Substantia nigra (tissue), 51 donors: ENCODE measurements at places on chromosomes 16 and 17.

- DNase-seq = no peak
Measured at GRCh38 chr17:74526681-74527080, 4.6 kb downstream of the CD300LB start.

DNA sequence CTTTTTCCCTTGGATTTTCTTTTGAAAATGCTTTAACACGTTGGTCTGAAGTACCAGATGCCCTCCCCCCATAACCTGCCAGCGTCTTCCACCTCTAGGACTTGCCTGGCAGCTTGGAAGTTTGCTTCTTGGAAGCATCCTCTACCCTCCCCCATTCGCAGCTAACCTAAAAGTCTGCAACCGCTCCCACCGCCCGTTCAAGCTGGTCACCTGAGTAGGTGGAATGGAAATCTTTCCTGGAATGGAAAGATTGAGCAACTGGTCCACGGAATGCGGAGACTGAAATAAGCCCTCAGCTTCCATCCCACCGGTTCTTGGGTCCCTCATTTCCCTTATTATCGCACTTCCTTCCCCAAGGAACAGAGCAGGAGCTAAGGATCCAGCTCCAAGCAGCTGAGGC lies 31.4 kb downstream of the HS3ST3B1 start:
- no peak for DNase-seq

DNA sequence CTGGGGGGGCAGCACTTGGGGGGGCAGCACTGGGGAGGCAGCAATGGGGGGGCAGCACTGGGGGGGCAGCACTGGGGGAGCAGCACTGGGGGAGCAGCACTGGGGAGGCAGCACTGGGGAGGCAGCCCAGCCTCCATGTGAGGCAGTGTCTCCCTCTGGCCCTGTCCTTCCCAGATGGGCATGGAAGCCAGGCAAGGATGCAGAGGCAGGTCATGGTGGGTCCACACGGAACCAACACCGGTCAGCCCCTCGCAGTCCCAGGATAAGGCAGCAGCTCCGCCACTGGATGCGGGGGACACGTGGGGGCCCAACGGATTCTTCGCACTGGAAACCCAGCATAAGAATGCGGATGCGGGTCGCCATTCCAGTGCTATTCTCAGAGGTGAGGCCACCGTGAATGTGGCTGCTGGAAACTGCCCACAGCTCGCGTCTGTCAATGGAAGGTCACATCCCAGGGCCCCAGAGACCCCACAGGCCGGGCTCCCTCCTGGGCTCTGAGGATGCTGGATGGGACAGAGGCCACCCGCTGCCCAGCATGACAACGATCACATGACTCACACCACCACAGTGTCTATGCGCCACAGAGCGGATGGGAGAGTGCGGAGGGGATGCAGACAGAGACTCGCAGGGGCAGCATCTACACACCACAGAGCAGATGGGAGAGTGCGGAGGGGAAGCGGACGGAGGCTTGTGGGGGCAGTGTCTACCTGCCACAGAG lies 59.0 kb downstream of the LMF1 start:
- DNase-seq = no peak

DNA sequence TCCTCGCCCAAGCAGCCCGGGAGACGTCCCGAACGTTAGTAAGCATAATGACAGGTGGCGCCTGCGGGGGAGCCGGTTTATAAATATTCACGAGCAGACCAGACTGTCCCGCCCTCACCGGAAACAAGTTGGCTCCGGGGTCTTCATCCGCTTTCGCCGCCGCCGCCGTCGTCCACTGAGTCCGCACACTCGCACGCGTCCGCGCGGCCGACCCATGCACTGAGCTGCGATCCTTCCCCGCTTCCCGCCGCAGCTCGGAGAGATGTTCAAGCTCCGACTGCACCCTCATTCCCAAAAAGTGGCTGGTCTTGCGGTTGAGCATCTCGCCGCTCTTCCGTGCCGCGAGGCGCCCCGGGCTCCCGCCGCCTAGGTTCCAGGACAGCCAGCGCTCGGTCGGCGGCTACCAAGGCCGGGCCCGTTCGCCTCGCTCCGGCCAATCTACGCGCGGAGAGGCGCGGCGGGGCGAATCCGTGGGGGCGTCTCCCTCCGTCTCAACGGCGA lies 385 bp downstream of the CFAP119 start:
- DNase-seq = no peak

- no peak for DNase-seq
Measured at GRCh38 chr16:66953462-66954096, 7.5 kb upstream of the CES3 start.

DNA sequence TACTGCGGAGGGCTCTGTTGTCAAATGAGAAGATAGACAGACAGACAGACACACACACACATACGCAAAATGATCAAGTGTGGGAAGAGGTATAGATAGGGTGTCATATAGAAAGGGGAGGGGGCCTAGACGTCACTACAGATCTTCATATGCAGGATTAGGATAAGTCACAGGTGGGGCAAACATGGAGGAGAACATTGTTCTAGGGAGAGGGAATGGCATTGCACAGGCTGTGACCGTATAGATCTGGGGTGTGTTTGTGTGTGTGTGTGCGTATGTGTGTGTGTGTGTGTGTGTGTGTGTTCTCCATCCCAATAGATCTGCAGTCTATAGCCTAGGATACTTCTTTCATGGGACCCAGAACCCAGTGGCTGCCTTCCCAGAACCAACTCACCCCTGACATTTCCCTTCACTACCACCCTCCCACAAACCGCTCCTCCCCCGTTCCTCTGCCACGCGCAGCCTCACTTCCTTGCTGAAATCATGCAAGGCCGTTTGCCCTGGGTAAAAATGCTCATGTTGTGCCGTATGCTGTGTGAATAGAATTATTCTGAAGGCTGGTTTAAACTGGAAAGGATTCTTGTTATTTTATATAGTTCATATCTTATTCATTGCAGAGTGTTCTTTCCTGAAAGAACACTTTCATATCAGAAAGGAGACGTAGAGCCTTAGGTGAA lies 50.5 kb upstream of the CCL1 start:
- DNase-seq = no peak

GRCh38 chr16:69367980-69368379 lies 16.4 kb upstream of the TMED6 start:
- no peak for DNase-seq

- no peak for DNase-seq
Measured at GRCh38 chr17:61738249-61738648, 125.1 kb downstream of the BRIP1 start.

DNA sequence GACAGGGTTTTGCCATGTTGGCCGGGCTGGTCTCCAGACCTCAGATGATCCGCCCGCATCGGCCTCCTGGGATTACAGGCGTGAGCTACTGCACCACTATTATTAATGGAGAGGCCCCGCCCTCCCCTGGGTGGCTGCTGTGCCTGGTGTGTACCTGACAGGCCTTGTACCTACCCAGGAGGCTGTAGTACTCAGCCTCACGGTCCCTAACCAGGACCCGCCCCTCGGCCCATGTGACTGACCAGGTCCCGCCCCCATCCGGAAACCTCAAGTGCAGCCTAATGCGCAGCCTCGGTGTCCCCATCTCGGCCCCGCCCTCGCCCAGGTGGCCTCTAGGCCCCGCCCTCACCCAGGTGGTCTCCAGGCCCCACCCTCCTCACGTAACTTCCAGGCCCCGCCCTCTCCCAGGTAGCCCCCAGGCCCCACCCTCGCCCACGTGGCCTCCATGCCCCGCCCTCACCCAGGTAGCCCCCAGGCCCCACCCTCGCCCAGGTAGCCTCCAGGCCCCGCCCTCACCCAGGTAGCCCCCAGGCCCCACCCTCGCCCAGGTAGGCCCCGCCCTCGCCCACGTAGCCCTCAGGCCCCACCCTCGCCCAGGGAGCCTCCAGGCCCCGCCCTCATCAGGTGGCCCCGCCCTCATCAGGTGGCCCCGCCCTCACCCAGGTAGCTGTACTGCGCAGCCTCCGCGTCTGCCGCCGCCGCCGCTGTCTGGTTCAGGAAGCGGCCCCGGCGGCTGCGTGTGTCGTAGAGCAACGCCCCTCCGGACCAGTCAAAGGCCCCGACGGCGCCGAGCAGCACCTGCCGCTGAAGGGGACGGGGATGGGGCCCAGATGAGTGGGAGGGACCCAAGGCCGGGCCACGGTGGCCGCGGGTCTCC lies 31.0 kb downstream of the HASPIN start:
- DNase-seq = no peak

DNA sequence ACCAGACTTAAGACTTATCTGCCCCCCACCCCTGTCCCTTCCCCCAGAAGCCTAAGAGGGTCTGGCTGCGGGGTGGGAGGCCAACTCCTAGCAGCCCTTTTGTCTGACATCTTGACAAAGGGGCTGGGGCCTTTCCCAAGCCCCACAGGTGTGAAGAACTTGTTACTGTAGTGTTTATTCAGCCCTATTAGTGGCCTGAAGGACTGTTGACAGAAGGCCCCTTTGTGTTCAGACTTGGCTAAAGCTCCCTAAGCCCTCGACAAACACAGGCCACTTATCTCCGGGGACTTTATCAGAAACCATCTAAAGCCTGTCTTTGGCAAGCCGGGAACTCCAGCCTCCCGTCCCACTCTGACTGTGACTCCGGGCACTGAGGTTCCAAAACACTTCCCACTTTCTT lies 129.8 kb downstream of the NTN1 start:
- peak; percentile 8 for DNase-seq

DNA sequence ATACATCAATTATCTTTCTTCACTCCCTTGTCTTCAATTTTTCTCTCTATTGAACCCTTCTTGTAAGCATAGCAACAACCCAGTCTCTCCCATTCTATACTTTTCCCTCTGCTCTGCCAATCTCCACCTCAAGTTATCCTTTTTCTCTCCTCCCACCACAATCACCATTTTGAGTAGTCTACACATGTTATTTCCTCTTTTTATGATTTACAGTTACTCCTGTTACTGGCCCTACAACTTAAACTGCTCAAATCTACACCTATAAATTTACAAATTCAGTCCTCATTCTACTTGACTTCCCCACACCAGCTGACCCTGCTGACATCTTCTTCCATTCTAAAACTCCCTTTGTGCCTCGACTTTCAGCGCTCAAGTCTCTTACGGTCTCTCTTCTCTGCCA lies 84.6 kb downstream of the SPAG9 start:
- no peak for DNase-seq

- no peak for DNase-seq
Measured at GRCh38 chr17:7956228-7956965, 24.4 kb downstream of the CNTROB start.

DNA sequence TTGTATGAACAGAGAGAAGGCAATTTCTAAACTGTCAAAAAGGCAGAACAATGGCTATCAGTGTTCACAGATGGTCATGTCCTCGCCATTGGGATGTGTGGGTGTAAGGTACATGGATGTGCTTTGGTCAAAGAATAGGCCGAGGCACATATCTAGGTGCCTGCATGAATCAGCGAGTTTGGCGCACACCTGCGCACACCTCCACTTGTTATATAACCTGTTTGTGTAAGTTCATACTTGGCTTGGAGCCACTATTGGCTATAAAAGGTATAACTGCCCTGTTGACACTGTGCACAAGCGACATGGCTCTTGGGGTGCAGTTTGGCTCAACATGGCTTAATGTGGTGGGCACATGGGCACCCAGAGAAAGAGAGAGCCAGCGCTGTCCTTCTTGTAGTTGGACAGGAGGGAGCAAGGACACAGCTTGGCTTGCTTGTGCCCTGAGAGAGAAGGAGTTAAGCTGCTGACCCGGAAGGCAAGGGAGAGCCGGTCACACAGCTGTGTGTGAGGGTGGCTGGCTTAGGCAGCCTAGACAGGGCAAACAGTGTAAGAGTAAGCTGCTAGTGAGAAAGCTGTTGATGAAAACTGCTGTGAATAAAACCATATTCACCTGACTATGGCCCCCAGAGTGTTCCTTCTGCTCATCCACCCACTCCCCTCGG lies 499.1 kb downstream of the KCNJ2 start:
- DNase-seq = no peak

DNA sequence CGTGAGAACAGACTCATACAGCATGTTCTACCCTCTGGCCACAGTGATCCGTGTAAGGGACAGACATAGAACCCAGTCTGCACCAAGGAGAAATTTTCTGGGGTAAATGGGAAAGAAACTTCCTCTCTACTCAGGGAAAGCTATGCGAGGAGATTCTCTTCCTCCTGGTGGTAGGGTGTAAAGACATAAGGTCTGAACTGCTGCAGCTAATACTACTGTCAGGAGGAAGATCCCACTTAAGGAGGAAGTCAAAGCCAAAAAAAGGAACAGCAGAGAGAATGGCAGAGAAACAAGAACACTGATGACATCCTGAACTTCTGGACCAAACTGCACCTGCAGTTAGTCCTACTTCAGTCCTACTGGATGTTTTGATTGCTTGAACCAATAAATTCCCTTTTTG lies 7.1 kb upstream of the TM4SF5 start:
- DNase-seq = no peak

DNA sequence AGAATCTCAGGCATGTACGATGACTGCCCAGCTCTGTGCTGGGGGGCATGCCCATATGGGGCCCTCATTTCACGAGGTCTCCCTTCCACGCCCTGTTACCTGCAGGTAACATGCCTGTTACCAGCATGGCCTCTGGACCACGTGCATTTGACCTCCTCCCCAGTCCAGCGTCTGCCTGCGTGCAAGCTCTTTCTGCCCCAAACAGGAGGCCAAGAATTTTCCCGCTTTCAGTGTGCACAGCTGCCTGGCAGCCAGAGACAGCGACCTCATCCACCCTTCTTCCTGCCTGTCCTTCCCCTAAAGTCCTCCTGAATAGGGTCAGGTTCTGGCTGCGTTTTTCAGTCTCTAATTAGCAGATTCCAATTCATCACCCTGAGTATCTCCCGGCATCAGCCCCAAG lies 306.5 kb upstream of the ZFHX3 start:
- no peak for DNase-seq

GRCh38 chr16:85502357-85502756 lies 110.8 kb upstream of the GSE1 start:
- DNase-seq = no peak

DNA sequence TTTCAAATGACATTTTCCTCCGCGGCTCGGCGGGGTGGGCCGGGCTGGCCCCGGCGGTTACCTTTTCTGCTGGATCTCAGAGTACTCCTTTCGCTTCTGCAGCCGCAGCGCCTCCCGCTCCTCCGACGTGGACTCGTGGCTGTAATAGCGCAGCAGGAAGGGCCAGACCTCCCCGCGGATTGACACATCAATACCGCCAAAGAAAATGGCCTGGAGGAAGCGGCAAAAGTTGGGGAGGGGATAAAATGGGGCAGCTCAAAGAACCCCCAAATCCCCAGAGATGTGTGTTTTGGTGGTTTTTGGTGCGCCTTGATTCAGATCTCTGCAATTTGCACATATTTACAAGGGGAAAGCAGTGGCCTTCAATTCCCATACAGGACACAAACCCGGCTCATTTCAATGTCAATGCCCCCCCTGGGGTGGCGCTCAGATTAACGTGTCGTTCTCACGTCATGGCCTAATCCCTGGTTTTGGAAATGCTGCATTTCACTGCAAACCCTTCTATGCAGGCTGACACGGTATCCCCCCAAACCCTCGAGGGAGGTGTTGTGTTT lies 85.9 kb downstream of the TBC1D16 start:
- no peak for DNase-seq

DNA sequence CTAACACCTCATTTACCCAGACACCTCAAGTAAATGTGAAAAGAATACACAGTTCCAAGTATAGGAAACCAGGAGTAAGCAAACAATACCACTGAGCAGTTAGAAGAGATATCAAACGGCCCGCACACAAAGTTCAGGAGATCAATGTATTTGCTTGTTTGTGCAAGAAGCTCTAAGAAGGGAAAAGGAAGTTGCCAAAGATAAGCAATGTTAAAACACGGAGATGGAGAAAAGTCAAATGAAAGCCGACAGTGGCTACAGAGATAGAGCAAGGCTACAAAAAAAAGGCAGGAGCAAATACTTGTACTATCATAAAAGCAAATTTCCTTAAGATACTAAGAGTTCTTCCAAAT lies 29.5 kb downstream of the PSME3IP1 start:
- no peak for DNase-seq
